ENCODE measurements at places on chromosomes 12 and 14.

DNA sequence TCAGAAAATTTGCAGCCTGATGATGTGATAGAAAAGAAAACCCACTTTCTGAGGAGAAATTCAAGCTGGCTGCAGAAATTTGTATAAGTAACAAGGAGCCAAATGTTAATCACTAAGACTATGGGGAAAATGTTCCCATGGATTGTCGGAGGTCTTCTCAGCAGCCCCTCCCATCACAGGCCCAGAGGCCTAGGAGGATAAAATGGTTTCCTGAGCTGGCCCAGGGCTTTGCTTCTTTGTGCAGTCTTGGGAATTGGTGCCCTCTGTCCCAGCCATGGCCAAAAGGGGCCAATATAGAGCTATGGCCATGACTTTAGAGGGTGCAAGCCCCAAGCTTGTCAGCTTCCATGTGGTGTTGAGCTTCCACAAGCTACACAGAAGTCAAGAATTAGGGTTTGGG lies 335.9 kb downstream of the ATP23 start:
- DNase-seq, result no peak

DNA sequence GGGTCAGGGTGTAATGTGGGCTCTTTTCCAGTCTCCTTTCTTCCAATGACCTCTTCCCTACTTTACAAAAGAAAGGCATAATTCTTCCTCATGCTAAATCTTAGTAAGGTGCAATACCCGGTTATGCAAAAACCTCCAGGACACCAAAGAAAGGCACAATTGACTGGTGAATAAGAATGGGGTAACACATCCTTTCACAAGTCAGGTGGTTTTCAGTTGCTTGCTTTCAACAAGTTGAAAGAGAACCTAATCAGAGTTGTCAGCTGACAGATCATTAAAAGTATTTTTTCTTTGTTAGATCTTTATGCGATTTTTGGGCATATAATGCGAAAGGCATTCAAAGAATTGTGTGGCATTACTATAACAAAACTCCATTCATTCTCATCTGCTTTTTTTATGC lies 1.3 kb upstream of the AEBP2 start:
- no peak for DNase-seq

DNA sequence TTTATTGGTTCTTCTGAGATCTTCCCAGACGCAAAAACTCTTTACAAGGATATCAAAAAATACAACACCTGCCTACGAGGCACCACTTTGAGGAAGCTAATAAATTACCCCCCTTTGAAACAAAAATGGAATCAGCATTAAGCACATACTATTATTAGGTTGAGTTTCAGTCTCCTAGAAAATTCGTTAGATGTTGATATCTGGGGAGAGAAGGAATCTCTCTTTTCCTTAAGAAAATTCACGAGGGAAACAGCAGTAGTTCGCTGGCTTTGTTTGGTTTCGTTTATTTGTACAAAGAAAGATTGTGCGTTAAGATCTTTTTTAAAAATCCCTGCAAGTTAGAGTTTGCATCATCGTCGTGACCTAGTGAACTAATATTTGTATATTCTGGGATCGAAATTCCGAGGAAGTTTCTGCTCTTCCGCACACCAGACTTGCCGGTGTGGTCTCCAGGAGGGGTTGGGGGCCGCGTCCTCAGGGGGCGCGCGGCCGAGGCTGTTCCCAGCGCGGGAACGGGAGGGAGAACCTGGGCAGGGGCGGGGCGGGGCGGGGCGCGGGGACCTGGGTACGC lies 12.1 kb downstream of the NKX2-1 start:
- DNase-seq, result no peak

GRCh38 chr14:38883127-38883526 lies 219.9 kb downstream of the SEC23A start:
- no peak for DNase-seq

GRCh38 chr14:24187539-24187915 lies 1.1 kb downstream of the IPO4 start:
- no peak for DNase-seq

- DNase-seq, result no peak
Observed at GRCh38 chr14:80946187-80946586, 4.6 kb upstream of the CEP128 start.

- no peak for DNase-seq
Observed at GRCh38 chr12:59084511-59085375, 164.4 kb upstream of the LRIG3 start.

GRCh38 chr14:42488965-42489364 lies 882.3 kb downstream of the LRFN5 start:
- no peak for DNase-seq

DNA sequence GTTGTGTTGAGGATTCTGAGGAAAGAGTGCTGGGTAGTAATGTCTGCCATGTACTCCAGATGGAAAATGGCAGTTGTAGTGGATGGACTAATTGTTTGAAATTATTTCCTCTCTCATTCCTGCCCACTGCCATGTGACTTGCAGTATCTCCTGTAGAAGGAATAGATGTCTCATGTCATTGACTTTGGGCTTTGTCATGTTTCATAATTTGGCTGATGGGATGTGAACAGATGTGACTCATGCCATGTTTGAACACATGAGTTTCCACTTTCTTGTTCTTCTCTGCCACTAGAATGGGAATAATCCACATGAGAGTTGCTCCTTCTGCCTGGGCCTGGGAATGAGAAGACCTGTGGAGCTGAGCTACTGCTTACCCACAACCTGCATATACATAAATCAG lies 2.4 kb upstream of the CALCOCO1 start:
- no peak for DNase-seq

GRCh38 chr12:128365651-128366231 lies 98.8 kb downstream of the TMEM132C start:
- peak; percentile 71 for DNase-seq

DNA sequence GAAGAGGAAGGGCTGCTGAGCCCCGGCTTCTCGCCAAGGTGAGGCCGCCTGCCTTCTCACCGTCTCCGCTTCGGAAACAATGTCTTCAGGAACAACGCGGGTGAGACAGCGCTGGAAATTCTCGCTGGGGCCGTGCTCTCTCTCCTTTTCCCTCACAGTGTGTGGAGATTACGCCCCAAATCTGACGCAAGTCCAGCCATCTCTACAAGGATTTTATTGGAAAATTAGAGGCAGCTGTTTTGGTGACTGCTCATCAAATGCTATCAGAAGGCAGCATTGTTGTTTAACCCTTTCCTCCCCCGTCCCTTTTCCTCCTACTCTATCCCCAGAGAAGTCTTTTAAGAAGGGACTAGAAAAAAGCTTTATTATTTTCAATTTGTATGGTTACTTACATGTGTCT lies 53.5 kb downstream of the PIWIL1 start:
- DNase-seq, result no peak

DNA sequence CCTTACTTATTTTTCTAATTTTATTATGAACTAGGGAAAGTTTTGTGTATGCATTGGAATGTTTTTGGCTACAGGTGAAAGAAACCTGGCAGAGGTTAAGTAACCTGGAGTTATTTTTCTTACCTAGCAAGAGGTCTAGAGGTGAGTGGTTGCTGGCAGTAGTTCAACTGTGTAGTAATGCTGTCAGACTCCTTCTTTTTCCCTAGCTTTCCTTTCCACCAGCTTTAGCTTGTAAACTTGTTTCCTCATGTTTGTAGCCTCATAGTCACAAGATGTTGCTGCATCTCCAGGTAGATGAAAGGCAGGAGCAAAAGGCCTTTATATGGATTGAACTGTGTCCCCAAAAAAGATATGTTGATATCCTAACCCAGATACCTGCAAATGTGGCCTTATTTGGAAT lies 105.1 kb upstream of the AMIGO2 start:
- DNase-seq, result no peak

DNA sequence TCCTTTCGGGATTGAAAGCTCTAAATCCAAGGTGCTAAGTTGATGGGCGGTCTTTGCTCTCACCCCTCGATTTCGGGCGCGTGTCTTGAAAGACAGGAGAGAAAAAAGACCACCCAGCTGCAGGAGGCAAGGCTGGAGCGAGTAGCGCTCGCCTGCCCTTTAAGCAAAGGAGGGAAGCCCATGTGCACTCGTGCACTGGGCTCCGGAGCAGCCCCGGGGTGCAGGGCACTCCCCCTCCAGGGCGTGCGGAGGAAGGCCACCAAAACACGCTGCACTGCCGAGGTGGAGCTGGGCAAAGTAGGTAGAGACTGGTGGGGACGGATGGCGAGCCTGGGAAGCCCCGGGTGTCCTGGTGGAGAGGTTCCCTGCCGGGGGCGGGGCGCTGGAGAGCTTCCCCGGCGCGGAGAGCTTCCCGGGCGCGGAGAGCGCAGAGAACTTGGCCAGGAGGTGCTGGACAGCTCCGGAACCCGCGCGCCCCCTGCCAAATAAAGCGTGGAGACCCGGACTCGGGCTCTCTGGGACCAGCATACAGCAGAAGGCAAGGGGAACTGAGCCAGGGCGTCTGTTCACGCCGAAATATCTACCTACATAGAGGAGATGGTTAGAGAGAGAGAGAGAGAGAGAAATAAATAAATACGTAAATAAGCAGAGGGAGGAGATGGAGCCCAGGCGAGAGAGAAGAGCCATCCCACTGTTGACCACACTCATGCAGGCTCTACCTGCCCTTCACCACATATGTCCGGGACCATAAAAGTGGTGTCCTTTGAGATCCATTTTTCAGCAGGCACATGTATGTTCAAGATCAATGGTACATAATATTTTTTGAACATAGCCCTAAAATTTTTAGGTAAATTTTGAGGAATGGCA lies 662 bp upstream of the NELL2 start:
- DNase-seq, result no peak

DNA sequence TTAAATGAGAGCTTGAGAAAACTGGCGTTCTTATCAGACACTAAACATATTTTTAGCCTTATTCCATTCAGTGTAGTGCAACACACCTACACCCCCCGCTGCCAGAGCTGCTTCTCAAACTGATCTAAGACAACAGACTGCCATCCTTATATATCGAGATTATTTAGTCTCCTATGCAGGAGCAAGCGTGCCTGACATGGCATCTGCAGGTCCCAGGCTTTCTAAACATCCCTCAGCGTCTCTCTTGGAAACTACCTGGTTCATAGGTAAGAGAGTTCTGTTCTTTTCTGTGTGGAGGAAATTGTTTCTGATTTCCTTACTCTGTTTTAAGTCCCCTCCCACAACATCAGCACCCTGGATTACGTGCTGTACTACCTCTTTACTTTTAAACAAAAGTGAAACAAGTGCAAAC lies 117.1 kb upstream of the PTPRB start:
- DNase-seq, result no peak

DNA sequence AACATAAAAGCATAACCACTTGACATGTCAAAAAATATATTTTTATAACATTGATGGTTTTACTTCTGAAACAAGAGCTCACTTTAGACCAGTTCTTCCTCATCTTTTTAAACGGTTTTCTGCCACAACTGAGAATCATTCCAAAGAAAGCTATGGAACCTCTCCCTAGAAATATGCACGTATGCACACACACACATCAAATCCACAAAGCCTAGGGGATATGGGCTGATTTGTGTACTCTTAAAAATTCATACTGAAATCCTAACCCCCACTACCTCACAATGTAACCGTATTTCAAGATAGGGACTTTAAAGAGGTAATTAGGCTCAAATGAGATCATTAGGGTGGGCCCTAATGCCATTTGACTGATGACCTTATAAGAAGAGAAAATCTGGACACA lies 19.3 kb downstream of the TMCC3 start:
- no peak for DNase-seq

GRCh38 chr14:32657081-32657480 lies 281.6 kb upstream of the NPAS3 start:
- peak; percentile 31 for DNase-seq

GRCh38 chr14:75206190-75206589 lies 29.8 kb upstream of the TMED10 start:
- no peak for DNase-seq

DNA sequence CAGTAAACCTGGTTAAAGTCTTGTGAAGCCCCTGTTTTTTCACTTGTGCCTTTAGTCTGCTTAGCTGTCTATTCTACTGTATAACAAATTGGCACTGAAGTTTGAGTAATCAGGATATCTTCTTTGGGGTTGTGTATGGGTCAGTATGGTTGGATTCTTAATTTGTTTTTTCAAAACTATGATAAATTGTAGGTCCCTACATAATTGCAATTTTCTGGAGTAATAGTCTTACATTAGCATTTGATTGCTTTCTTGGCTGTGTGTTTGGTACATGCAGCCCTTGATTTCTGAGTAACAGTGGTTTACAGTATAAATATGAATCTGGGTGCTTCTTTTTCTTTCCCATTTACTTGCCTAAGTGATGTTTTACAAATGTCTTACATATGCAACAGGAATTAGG lies 186.6 kb downstream of the TMTC2 start:
- DNase-seq, result no peak

DNA sequence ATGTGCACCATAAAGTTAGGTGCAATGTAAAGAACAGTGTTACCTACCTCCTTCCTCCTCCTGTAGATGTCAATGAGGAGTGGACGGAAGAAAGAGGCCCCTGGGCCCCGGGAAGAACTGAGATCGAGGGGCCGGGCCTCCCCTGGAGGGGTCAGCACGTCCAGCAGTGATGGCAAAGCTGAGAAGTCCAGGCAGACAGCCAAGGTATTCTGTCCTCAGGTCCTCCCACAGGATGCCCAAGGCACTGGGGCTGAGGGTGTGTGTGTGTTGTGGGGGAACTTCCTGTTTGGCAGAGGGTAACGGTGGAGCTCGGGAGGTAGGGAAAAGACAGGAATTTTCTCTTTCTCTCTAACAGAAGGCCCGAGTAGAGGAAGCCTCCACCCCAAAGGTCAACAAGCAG lies 6.4 kb downstream of the ATN1 start:
- DNase-seq, result no peak

GRCh38 chr12:2301531-2302461 lies 249.0 kb downstream of the CACNA1C start:
- DNase-seq, result no peak

DNA sequence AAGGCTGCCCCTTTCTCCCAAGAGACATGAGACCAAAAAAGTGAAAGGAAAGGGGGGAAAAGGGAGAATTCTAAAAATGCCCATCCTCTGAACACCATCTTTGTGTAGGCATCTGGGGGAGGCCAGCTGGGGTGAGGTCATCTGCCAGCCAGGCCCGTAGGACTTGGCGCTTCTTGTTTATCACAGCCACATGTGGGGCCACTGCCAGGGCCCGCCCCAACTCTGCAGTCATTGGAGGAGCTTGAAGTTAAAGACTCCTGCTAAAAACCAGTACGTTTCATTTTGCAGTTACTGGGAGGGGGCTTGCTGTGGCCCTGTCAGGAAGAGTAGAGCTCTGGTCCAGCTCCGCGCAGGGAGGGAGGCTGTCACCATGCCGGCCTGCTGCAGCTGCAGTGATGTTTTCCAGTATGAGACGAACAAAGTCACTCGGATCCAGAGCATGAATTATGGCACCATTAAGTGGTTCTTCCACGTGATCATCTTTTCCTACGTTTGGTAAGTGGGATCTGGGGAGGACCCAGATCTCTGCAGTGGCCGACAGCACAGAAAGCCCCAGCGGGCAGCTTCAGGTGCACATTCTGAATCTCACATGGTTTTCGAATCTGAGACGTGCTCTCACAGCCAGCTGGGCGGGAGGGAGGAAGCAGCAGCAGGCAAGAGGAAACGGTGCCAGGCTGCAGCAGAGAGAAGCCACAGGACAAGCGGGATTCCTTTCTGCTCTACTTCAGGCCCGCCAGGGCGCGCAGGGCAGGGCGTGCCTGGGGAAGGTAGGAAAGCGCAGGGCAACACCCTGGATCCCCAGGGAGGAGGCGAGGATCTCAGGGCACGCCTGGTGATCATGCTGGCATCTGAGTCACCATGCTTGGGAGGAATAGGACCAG lies at the start of gene P2RX7:
Gene P2RX7, plus strand, starts transcription at position 276 of the 881 bp plus-strand sequence. Its CDS starts 95 bp downstream, at position 371.
- peak; percentile 95 for DNase-seq

GRCh38 chr14:69346710-69347109 lies 51.4 kb downstream of the ERH start:
- no peak for DNase-seq
